ENCODE measurements at places on chromosomes 5 and 9. TPM values are rescaled to one million over a fixed set of nuclear protein-coding genes. Genes with fewer than 3 reads are reported as not detected.

- DNase-seq: no peak
These were observed 273.2 kb upstream of the PRDM9 start for GRCh38 chr5:23234197-23234596.

DNA sequence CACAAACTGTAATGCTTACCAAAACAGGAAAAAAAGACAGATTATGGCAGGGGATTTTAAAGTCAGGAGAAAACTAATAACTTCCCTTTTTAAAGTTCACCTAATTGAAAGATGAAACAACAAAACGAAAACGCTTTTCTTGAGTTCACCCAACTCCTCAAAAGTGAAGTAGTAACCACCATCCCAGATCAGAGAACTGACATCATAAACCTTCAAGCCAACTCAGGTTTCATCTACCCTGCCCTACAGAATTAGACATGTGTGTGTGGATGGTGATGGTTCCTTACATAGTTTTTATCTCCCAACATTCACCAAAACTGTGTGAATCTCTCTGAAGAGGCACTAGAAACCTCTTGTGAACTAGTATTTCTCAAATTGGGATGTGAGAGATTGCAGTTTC lies 195.2 kb upstream of the PTGER4 start:
- no peak for DNase-seq

- no peak for DNase-seq
These were observed 39.9 kb upstream of the EEIG1 start for GRCh38 chr9:128020692-128021091.

- no peak for DNase-seq
These were observed 52.4 kb downstream of the SLC44A1 start for GRCh38 chr9:105296877-105297287.

- no peak for DNase-seq
These were observed 10.3 kb downstream of the IDNK start for GRCh38 chr9:83633255-83633654.

GRCh38 chr5:35879096-35879495 lies 22.4 kb downstream of the IL7R start:
- no peak for DNase-seq

- no peak for DNase-seq
These were observed 87.5 kb upstream of the SSBP2 start for GRCh38 chr5:81838307-81838906.

GRCh38 chr5:177146891-177147638 lies 13.5 kb downstream of the NSD1 start:
- DNase-seq: no peak

DNA sequence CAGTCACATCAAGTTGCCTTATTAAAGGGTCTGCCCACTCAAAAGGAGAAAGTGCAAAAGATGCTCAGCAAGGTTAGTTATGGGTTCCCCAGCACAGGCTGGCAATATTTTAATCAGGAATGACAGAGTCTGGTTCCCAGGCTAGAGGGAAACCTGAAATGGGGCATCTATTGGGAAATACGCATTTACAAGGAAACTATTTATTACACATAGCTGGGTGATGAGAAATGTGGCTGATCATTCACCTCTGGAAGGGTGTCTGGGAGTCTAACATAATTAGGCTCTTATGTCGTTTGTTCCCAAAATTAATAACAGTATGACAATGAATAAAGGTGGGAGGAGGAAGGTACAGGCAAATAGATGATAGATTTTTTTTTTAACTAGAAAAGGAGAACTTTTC lies 314.7 kb downstream of the ENC1 start:
- DNase-seq: no peak

GRCh38 chr5:155193483-155194107 lies 180.0 kb downstream of the KIF4B start:
- DNase-seq: no peak

- no peak for DNase-seq
These were observed 490.2 kb downstream of the EBF1 start for GRCh38 chr5:158609333-158610050.

- no peak for DNase-seq
These were observed 326.9 kb downstream of the ZNF608 start for GRCh38 chr5:124419531-124419930.

- peak; percentile 59 for DNase-seq
These were observed 857 bp downstream of the ADAM19 start for GRCh38 chr5:157574456-157575380.

GRCh38 chr5:172721455-172722326 lies 49.3 kb downstream of the DUSP1 start:
- no peak for DNase-seq

GRCh38 chr5:33837301-33837700 lies 54.5 kb downstream of the ADAMTS12 start:
- no peak for DNase-seq

GRCh38 chr5:21807953-21808352 lies 1045.2 kb downstream of the CDH12 start:
- no peak for DNase-seq

GRCh38 chr9:18606846-18607245 lies 132.9 kb downstream of the ADAMTSL1 start:
- no peak for DNase-seq

DNA sequence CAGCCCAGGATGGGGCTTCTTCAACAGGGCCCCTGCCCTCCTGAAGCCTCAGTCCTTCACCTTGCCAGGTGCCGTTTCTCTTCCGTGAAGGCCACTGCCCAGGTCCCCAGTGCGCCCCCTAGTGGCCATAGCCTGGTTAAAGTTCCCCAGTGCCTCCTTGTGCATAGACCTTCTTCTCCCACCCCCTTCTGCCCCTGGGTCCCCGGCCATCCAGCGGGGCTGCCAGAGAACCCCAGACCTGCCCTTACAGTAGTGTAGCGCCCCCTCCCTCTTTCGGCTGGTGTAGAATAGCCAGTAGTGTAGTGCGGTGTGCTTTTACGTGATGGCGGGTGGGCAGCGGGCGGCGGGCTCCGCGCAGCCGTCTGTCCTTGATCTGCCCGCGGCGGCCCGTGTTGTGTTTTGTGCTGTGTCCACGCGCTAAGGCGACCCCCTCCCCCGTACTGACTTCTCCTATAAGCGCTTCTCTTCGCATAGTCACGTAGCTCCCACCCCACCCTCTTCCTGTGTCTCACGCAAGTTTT lies 23.6 kb downstream of the PCDHGC5 start:
- DNase-seq: peak; percentile 89

- no peak for DNase-seq
These were observed 36.1 kb downstream of the HMCN2 start for GRCh38 chr9:130301483-130302286.

- no peak for DNase-seq
These were observed 27.0 kb upstream of the CDKN2AIPNL start for GRCh38 chr5:134438721-134439123.

- DNase-seq: no peak
These were observed 263.1 kb upstream of the COX7C start for GRCh38 chr5:86354664-86355063.

GRCh38 chr5:89005990-89006389 lies 123.0 kb upstream of the MEF2C start:
- DNase-seq: no peak

- no peak for DNase-seq
These were observed 86.7 kb downstream of the GPR21 start for GRCh38 chr9:123120131-123120530.

DNA sequence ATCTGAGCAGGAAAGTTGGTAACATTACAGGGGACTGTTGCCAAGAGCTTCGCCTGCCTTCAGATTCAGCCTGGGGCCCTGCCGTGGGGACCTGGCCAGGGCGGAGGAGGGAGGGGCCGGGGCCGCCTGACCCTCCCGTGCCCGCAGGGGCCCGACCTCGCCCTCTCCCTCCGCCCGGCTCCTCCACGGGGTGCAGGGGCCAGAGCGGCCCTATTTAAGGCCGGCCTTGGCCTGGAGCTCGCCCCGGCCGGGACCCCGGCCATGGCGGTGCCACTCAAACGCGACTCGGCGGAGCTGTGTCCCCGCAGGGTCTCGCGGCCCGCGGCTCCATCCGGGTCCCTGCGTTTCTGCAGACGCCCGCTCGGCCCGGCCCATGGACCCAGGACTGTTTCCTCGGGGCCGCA lies 757 bp downstream of the TMEM250 start:
- DNase-seq: no peak

- no peak for DNase-seq
These were observed 34.8 kb upstream of the SHC3 start for GRCh38 chr9:89213396-89213880.

GRCh38 chr9:91954841-91955471 lies 4.9 kb upstream of the ROR2 start:
- DNase-seq: peak; percentile 61

DNA sequence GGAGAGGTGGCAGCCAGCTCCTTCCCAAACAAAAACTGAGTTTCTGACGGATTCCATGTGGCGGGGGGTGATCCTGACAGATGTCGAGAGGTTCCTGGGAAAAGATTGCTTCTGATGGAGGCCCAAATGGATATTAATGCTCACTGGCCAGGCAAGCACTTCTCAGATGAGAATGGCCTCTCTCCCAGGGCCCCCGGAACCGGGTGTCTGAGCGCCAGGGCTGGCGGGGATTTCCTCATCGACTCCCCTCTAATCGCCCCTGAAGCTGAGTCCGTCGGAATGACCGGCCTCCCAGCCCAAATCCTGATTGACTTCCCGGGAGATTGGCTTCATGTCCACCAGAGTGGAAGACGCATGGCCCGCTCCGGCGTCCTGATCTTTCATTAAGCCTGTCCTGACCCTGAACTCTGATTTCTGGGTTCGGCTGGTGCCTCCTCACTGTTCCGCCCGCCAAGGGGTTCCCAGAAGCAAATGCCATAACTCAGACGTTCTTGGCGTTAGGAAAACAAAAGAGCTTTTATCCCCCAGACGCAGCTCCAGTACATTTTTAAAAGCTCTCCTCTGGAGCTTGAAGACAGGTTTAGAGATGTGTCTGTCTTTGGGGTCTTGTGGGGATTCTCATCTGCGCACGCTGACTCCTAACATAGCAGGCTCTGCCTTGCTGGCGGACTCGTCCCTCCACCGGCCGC lies 17.6 kb downstream of the FIBCD1 start:
- DNase-seq: no peak

The GCNT4 gene
- total RNA-seq: 0.07 TPM

The GABRA1 gene
- not detected for total RNA-seq

The FYB1 gene
- 198 TPM for total RNA-seq

The JAK2 gene
- total RNA-seq: 27.0 TPM

The PTGES gene
- not detected for total RNA-seq

The GRIA1 gene
- total RNA-seq: not detected

Measured in activated CD8-positive, alpha-beta memory T cell treated with anti-CD3 and anti-CD28 coated beads, Interleukin-2, amount 10 ng/mL, durations not matched to agents 7 days and 5 days (primary cell).